ENCODE measurements at places on chromosomes 7 and 10.

DNA sequence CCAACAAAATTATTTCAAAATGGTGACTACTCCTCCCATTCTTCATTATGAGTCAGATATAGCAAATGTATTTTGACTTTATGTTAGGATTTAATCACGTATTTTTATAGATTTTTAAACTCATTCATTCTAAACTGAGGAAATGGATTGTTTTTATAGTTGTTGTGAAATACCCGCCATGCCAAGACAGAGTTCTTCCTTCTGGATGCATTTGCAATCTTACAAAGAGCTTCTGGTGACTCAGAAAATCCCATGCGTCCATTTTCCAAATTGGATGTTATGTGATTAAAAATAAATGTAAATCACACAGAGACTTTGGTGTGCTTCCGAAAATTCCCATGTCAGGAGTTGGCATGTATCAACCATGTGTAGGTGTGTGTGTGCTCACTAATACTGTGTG lies 179.3 kb downstream of the TRIL start:
- no peak for DNase-seq

- no peak for DNase-seq
Measured at GRCh38 chr10:130073912-130074311, 36.7 kb downstream of the C10orf143 start.

- DNase-seq = no peak
Measured at GRCh38 chr7:82594665-82595064, 151.1 kb upstream of the CACNA2D1 start.

GRCh38 chr7:142860968-142861367 lies 6.1 kb downstream of the EPHB6 start:
- no peak for DNase-seq

DNA sequence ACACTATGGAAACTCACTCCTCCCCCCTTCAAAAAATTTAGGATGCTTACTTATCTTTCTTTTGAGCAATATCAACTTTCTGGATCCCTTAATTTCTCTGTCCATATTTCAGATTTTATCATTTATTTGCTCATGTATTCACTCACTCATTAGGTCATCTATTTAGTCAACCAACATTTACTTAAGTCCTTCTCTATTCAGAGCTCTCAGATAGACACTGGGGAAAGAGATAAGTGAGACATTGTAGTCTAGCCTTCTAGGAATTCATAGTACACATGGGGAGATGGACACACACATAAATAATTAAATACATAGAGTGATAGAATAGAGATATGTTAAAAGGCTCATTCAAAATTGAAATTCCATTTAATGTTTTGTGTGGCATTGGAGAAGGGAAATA lies 9.2 kb downstream of the CPN1 start:
- DNase-seq = no peak

- DNase-seq = no peak
Measured at GRCh38 chr10:65548001-65548400, 1377.8 kb upstream of the LRRTM3 start.

GRCh38 chr7:150502519-150502918 lies 12.2 kb upstream of the GIMAP7 start:
- no peak for DNase-seq

DNA sequence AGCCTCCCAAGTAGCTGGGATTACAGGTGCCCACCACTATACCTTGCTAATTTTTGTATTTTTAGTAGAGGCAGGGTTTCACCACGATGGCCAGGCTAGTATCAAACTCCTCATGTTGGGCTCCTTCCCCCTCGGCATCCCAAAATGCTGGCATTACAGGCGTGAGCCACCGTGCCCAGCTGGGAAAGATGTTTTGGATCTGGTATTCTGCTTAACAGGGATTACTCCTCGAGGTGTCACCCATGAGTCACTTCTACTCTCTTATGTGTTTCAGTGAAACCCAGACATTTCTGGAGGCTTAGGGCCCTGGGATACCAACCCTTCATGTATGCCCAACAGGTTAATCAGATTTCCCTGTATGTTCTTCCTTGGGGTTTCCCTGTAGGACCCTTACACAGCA lies 11.8 kb upstream of the OPN4 start:
- DNase-seq = no peak

Measured in pons (tissue), 1 donor.